NCI-H2171 treated with DMSO at 0.1 percent for 48 hours (cell line): ENCODE measurements at places on chromosomes 1 and 21.
A peak's percentile ranks its signal among the peaks of the same experiment; 100 is the strongest.

GRCh38 chr1:173062150-173062938 lies 11.6 kb upstream of the TNFSF18 start:
- no peak for DNase-seq

DNA sequence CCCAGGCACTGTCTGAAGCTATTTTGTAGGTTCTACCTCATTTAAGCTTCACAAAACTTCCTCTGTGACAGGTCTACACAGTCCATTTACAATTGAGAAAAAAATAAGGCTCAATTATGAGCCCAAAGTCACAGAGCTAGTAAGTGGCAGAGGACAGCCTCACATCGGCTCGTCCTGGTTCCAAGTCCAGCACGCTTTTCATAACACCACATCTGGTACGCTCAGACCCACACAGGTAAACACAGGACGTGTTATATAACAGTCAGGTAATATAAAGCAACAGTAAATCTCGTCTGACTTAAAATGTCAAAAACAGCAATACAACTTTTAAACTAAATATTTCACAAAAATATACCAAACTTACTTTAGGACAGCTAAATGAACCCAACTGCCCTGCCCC lies 13.1 kb downstream of the JAK1 start:
- no peak for DNase-seq

DNA sequence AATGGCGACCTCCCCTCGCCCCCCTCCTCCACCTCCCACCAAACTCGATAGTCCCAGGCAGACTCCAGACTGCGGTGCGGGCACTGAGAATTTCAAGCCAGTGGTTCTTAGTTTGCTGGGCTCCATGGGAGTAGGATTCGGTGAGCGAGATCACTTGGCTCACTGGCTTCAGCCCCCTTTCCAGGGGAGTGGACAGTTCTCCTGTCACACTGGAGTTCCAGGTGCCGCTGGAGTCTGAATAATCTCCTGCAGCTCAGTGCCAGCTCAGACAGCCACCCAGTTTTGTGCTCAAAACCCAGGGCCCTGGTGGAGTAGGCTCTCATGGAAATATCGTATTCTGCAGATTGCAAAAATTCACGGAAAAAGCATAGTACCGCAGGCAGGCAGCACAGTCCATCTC lies 7.6 kb downstream of the OR2M7 start:
- DNase-seq: no peak

- DNase-seq: no peak
Observed at GRCh38 chr1:20724364-20725188, 6.8 kb upstream of the KIF17 start.

DNA sequence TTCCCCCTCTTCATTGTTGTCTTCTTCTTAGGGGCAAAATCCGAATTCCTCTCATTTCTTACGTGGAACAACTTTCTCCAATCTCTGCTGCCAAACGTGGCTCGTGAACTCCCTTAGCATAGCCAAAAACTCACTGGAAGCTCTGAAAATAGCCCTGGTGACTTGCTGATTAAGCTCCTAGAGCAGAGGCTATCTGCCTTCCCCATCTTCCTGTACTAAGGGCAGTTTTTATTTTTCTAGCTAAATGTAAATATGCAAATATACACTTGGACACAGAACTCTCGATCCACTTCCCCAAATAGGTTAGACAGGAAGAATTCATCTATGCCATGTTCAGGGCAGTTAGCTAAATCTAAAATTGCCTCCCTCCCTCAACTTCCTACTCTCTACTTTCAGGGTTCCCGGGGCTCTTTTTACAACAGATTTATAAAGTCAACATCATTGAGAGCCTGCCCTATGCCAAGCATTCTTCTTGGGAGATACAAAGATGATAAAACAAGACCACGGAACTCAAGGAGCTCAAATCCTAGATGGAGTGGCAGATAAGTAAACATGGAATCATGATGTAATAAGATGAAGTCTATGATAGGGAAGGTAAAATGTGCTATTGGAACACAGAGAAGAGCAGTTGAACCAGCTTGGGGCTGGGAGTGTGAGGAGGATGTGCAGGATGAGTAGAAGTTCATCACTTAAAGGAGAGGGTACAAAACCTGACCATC lies 59.4 kb upstream of the FMOD start:
- no peak for DNase-seq

DNA sequence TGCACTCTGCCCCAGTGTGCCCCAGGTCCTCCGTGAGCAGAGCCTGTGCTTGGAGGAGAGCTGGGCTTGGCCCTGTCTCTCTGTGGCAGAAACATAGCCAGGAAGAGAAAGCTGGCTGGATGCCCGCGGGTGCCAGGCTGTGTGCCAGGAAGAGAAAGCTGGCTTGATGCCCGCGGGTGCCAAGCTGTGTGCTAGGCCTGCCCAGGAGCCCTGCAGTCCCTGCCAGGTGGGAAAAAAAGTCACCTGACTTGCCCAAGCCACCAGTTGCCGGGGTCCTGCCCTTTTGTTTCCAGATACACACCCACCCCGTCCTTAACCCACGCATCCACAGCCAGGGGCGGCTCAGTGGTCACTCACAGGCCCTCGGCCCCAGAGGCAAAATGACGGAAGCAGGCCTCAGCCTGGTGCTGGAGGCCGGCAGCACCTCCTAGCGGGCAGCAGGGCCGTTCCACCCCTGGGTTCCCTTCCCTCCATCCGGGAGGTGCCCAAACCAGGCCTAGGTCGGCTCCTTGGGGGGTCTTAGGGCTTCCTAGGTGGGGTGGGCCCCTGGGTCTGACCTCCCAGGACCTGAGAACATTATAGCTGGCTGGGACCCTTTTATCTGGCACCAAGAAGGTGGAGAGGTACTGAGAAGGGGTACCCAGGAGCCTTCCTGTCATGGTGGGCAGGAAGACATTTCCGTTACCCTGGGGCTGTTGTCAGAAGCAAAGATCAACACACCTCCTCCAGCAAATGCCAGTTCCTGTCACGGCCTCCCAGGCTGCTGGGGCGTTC lies 9.1 kb downstream of the ITGB2 start:
- peak; percentile 58 for DNase-seq
